GM23248 (cell line): ENCODE measurements at places on chromosomes 6 and 20. TPM values are rescaled to one million over a fixed set of nuclear protein-coding genes. Genes with fewer than 3 reads are reported as not detected.

- no peak for DNase-seq
Observed at GRCh38 chr6:36786055-36786675, 53.1 kb downstream of the CPNE5 start.

GRCh38 chr6:123022975-123023374 is 26.9 kb downstream of the CLVS2 start:
- no peak for DNase-seq

- DNase-seq = peak; percentile 50
Observed at GRCh38 chr6:50655848-50656453, 57.4 kb upstream of the TFAP2D start.

- no peak for DNase-seq
Observed at GRCh38 chr6:109877028-109878004, 100.8 kb upstream of the GPR6 start.

DNA sequence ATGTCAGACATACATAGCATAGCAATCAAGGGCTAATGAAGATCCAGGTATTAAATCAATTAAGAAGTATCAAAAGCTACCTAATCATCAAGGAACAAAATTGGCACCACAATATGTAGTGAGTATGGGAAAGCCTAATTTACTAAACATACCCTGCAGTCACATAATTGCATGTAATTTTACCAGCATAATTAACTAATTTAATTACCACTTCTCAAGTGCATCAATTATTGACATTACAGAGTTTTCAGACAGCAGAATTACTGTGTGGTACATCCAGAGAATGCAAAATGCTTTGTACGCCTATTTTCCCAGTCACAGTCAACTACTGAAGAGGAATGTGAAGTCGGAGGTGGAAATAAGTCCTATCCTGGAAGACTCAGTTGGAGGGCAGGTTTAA is 279.0 kb upstream of the ID4 start:
- DNase-seq = no peak

GRCh38 chr6:146909376-146909775 is 294.8 kb upstream of the STXBP5 start:
- no peak for DNase-seq

DNA sequence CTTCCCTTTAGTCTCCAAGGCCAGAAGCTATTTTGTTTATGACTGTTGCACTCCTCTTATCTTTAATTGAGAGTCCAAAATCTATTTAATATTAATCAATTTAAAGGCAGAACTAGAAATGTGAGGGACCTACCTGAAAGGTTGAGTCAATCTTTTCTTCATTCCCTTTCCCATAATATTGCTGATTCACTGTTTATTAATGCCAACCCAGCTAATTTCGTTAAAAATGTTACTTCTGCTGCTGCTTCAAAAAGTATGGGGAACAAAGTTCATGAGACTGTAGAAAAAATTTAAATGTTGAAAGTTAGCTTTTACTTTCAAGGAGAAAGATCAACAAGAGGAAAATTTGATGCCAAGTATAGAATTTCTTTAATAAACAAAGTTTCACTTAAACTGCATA is 365.3 kb downstream of the TENT5A start:
- DNase-seq = no peak

DNA sequence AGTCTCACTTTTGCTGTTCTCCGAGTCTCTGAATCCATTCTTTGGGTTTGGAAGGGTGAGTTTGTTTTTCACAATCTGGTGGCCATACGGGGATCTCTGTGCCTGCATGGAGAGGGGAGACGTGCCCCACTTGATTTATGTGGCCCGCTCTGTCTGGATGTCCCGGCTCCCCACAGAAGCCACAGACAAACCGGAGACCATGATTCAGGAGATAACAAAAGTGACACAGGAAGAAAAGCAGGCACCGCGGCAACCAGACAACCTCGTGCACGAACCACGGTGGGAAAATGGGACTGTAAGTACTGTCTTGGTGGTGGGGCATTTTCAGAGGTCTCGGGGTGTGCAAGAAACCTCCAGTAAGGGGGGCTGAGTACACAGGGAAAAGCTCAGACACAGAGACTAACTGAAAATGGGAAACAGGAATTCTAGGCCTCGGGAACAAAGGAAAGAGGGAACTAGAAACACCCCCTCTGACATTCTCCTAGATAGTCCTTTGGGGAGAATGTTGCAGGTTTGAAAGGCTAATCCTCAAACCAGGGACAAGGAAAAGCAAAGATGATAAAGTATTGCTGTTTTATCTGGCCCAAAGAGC is 22.1 kb upstream of the ZNF318 start:
- no peak for DNase-seq

MROH8 gene
- total RNA-seq = 0.25 and 4.2 TPM in 2 replicates

MCCD1 gene
- total RNA-seq = not detected in 2 replicates
